ENCODE measurements at places on chromosomes 7 and 10. TPM values are rescaled to one million over a fixed set of nuclear protein-coding genes. Genes with fewer than 3 reads are reported as not detected.

Gene LRRC18
- total RNA-seq: not detected

Gene ITGA8
- total RNA-seq: 0.37 TPM

Gene KCNIP2
- total RNA-seq: 2.2 TPM

Gene NANOS1
- 3.0 TPM for total RNA-seq

Gene OR9A2
- total RNA-seq: not detected

Gene ACTL6B
- 2.4 TPM for total RNA-seq

Gene OPALIN
- total RNA-seq: not detected

Gene RINT1
- total RNA-seq: 18.8 TPM

Gene SPDYE2
- not detected for total RNA-seq

Gene SLC26A4
- total RNA-seq: 0.12 TPM

Gene ENTPD1
- total RNA-seq: 0.37 TPM
